ENCODE measurements at places on chromosomes 5 and 9. TPM values are rescaled to one million over a fixed set of nuclear protein-coding genes. Genes with fewer than 3 reads are reported as not detected.

GRCh38 chr9:135127718-135128670, 40.5 kb downstream of the OLFM1 start:
- DNase-seq, result no peak

RGS14 gene
- 41.7 TPM for total RNA-seq

PCDHB14 gene
- not detected for total RNA-seq

MIGA2 gene
- 36.9 TPM for total RNA-seq

Data from OCI-LY7 (cell line).